ENCODE measurements at places on chromosomes 7 and 10.

- DNase-seq = no peak
These were observed 15.4 kb downstream of the MMRN2 start for GRCh38 chr10:86941991-86942421.

GRCh38 chr10:17427201-17427600, 27.2 kb downstream of the ST8SIA6 start:
- no peak for DNase-seq

DNA sequence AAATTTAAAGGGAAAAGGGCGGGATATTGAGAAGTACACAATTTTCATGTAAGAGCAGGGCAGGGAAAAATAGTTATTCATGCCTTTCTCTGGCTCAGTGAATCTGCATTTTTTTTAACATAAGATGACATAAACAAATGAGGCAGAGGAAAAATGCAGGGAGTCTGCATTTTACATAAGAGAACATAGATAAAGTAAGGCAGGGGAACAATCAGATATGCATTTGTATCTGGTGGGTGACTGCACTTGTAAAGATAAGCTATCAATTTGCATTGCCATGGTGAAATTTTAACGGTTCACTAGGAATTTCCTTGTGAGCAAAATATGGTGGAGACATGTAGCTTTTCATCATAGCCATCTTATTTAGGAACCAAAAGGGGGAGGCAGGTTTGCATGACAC, 33.5 kb downstream of the ALOX5 start:
- DNase-seq = no peak

- DNase-seq = no peak
These were observed 59.7 kb downstream of the HIPK2 start for GRCh38 chr7:139718141-139718540.

- DNase-seq = no peak
These were observed 105.6 kb upstream of the MYO3A start for GRCh38 chr10:25828475-25828874.

- DNase-seq = no peak
These were observed 298.7 kb downstream of the DPP6 start for GRCh38 chr7:154350892-154351291.

DNA sequence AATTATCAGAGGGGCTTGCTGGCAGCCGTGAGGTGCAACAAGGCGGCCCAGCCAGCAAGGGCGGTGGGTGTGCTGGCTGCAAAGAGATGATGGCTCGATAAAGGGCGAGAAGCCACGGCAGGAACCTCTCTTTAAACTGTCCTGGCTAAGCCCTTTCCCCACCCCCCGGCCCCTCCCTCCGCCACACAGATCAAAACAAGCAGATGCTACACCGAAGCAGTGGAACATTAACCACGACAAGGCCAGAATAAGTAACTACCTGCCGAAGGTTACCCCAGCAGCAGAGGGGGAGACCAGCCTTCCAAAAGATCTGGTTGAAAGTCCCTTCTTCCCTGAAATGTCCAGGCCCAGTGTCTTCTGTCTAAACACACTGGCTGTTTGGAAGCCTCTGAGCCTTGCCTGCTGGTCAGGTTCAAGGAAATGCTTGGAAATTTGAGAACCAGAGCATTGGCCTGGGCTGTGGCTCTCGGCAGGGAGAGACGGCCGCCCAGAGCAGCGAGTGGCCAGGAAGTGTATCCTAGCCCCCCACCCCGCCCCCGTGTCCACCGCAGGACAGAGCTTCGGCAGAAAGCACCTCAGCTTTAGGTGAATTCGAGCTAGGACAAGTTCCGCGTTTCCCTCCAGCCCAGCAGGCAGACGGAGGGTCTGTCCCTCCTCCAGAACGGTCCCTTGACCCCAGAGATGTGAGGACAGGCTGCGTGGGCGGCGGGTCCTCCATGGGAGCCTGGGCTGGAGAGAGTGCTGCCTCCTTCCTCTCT, 2.1 kb downstream of the FAM20C start:
- DNase-seq = no peak

DNA sequence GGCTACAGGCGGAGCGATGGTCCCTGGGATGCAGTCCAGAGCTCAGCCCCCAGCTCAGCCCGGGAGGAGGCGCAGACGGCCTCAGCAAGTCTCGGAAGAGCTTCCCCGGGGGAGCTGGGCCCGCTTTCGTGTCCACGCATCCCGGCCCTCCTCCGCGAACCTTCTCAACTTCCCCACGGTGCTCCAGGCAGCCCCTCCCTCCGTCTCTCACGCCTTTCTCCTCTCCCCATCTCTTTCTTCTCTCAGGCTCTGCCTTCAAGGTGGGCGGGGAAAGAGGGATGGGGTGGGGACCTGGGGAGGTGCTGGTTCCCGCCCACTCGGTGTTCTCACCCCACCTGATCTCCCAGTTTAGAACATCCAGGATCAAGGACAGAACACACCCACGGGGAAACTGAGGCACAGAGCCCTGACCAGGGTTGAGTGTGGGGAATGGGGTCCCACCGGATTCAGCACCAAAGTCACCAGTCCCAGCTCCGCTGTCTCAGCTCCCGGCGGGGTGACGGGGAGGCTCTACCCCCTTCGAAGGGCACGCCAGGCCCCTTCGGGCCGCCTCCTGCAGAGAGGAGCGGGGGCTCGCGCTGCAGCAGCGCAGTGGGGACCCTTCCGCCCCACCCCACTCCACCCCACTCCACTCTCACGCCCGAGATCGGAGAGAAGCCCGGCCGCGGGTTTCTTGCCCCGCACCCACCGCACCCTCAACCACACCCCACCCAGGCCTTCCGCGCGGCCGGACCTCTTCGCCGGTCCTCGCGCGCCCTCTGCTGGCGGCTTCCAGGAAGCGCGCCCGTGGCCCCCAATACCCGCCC, 18.2 kb downstream of the POLL start:
- peak; percentile 68 for DNase-seq

DNA sequence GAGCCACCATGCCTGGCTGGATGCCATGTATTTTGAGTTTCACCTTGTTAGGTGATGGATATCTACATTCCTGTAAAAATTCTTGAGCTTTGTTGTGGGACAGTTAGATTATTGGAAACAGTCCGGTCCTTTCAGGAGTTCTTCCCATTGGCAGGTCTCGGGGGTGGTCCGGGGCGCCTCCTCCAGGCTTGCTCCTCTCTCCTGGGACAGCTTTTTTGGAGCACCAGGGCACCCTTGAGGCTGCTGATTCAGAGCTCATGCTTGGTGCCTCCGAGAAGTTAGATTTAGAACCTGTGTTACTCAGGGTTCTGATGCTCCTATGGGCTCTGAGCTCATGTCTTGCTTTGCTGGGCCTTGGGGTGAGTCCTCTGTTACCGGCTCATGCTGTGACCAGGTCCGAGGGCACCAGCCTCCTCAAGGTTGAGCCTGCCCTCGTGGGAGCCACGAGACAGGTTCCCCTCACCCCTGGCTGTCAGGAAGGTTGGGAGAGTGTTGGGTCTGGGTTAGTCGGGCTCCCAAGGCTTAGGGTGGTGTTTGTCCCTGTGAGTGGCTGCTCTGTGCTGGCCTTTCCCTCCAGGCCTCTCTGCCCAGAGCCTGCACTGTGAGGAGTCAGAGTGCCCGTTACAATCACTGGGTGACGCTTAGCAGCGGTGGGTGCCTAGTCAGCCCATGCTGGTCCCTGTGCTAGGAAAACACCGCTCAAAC, 6.0 kb downstream of the SPRN start:
- DNase-seq = no peak

GRCh38 chr10:20202337-20202736, 386.1 kb downstream of the PLXDC2 start:
- no peak for DNase-seq

GRCh38 chr7:104956753-104957450, 57.1 kb upstream of the KMT2E start:
- DNase-seq = no peak

DNA sequence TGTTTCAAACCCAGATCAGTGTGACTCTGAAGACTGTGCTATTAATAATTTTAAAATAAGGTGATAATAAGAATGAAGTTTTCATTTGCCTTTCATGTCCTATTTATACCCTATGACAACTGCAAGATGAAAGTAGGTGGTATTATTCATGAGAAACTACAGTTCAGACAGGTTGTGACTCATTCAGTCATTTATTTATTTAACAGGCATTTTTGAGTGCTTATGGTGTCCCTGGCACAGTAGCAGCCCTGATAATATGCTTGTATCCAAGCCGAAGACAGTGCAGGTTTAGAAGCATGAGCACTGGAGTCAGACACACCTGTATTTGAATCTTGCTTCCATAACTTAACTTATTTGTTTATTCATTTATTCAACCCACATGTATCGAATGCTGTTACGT, 87.1 kb downstream of the FZD1 start:
- peak; percentile 33 for DNase-seq

- DNase-seq = no peak
These were observed 19.7 kb upstream of the FKBP9 start for GRCh38 chr7:32937344-32938174.

GRCh38 chr7:36075561-36075960, 77.5 kb upstream of the EEPD1 start:
- DNase-seq = no peak

DNA sequence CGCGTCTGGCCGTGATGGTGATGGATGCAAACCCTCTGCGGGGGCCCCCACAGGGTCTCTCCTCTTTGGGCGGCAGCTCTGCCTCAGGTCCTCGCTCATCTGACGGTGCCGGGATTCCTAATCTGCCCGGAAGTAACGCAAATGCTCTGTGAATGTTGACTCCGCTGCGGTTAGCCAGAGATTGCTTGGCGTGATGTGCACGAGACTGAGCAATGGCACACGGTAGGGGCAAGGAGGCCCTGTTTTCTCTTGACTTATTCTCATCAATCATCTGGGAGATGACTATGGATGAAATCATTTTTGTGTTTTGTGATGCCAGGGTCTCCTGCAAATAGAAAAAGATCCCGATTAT, 116.5 kb upstream of the ADAM12 start:
- no peak for DNase-seq

DNA sequence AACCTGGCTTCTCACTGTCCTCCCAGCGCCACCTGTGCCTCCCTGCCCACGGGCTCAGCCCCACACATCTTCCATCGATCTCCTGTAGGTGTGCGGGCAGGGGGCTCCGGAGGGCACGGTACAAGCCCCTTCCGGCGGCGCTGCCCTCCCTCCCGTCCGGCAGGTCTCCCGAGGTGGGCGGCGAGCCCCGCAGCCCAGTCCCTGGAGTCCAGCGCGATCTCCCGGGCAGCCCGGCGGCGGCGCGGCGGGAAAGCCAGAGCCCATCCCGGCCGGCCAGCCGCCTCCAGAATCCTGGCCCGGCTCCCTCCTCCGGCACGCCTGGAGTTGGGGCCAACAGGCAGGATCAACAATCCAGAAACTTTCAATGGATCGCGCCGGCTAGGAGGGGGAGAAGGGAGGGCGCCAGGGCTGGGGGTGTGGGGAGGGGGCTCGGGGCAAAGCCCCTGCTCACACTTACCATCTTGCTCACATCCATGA, 100.1 kb downstream of the HIP1 start:
- DNase-seq = peak; percentile 24

- peak; percentile 99 for DNase-seq
These were observed 122.2 kb downstream of the PDE1C start for GRCh38 chr7:31948029-31948428.

DNA sequence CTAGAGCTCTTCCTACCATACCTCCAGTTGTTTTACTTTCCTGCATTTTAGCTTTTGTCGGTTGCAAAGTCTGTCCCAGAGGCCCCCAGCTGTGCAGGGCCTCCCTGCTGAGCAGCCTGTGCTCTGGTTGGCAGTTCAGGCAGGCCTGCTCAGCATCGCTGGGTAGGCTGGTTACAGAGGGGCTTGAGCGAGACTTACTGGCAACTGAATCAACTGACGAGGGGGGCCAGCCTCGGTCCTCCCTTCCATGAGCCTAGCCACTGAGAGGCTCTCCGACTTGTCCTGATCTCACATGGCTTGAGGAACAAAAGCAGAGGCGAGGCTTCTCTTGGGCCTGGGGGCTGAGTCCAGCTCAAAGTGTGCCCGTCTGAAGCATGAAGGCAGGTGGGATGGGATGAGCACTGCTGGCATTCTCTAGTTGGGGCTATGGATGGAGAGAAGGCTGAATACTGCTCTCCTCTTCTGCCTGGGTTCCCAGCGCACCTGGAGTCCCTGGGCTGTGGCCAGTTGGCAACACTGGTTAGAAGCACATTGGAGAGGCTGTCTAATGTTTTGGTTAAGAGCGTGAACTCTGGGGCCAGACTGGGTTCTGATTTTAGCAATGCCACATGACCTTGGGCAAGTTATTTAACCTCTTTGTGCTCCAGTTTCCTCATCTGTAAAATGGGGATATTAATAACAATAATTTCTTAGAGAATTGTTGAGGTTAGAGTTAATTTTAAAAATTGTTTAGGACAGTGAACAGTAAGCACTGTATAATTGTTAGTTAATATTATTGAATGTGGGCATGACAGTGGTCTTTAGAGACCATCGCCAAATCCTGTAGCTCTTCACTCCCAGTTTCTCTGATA, 6.9 kb upstream of the SFRP5 start:
- no peak for DNase-seq

DNA sequence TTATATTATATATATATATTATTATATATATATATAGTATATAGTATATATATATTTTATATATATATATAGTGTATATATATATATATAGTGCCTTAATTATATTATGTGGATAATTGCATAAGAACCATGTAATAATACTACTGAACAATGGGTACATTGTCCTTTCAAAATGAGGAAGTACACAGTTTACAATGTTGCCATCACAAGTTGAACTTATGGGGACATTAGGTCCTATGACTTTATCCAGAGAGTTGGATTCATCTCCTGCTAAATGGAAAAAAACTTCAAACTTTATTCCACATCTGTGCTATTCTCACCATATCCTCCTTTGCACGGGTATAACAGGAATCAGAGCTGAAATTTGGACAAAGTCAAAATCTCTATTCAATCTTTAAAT, 105.0 kb upstream of the AGR3 start:
- no peak for DNase-seq

- DNase-seq = no peak
These were observed 98.3 kb upstream of the ARHGAP21 start for GRCh38 chr10:24821986-24822385.

All from NCI-H226 (cell line).